Nephron progenitor cell (in vitro differentiated cells): ENCODE measurements at places on chromosomes 2 and 18.

GRCh38 chr2:176128982-176129796 lies at the start of gene HOXD8:
Gene HOXD8 (plus strand): TSS chr2:176129705. CDS start chr2:176130367, 662 bp downstream.
- DNase-seq: peak; percentile 80

DNA sequence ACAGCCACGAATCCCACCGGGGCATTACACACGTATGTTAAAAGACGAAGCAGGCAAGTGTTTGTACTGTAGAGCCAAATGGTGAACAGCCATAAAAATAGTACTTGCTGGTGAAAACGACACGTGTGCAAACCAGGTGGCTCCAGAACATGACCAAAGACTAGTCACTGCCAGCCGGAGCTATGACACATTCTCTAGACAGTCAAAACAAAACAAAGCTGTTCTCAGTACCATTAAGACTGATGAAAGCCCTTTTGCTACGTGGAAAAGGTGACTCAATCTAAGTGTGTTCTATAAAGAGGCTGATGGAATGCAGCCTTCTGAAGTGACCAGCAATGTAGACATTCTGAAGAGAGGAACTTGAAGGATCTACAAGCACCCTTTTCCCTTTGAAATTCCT lies 367.7 kb upstream of the NETO1 start:
- no peak for DNase-seq

DNA sequence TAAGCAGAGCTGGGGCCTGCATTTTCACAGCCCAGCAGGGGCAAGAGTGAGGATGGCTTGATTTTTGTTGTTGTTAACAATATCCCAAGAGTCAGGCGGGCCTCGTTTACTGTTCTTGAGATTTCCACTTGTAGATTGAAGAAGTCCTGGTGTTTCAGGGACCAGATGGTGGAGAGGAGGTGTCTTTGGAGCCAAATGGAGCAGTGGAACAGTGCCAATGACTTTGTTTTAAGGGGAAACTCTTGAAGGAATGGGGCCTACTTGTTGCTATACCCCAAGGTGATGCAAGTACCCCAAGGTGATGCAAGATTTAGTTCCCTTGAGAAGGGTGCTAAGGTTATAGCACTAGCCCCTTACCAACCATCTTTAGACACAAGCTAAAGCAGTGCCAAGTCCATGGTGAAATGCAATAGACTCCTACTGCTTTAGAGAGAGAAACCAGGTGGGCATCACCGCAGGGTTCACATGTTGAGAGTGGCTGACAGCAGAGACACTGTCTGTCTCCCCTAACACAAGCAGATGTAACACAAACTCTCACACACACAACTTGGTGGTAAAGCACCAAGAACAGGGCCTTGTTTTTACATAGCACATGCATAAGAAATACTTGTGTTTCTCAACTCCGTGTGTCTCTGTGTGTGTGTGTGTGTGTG lies 44.0 kb downstream of the HK2 start:
- no peak for DNase-seq

GRCh38 chr2:222239091-222239490 lies 59.7 kb downstream of the PAX3 start:
- DNase-seq: no peak

- no peak for DNase-seq
Observed at GRCh38 chr2:179619947-179620467, 241.4 kb downstream of the ZNF385B start.

- DNase-seq: peak; percentile 81
Observed at GRCh38 chr2:237662671-237663093, 35.3 kb downstream of the LRRFIP1 start.

DNA sequence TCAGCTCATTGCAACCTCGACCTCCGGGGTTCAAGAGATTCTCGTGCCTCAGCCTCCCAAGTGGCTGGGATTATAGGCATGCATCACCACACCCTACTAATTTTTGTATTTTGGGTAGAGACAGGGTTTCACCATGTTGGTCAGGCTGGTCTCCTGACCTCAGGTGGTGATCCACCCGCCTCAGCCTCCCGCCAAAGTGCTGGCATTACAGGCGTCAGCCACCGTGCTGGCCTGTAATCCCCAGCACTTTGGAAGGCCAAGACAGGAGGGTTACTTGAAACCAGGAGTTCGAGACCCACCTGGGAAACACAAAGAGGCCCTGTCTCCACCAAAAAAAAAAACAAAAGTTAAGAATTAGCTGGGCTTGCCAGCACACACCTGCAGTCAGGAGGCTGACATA lies 18.5 kb downstream of the USP34 start:
- DNase-seq: no peak

- DNase-seq: peak; percentile 30
Observed at GRCh38 chr2:6866275-6866671, 566 bp upstream of the CMPK2 start.

- DNase-seq: no peak
Observed at GRCh38 chr2:128420776-128421175, 102.1 kb upstream of the HS6ST1 start.

DNA sequence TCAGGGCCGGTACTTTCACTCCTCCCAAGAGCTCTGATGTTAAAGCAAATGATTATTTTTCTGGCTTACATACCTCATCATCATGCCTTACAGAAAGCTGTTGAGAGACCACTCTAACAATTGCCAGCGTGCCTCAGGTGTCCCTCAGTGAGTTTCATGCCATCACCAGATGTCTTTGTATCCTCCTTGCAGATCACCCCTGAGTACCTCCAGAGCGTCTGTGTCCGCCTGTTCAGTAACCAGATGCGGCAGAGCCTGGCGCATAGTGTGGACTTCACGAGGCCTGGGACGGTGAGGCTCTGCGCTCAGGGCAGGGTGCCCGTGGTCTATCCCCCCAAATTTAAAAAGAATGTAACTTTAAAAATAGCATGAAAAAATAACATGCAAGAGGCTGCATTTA lies 41.3 kb downstream of the ARMC9 start:
- no peak for DNase-seq

- no peak for DNase-seq
Observed at GRCh38 chr2:47062681-47063537, 92.2 kb downstream of the STPG4 start.

DNA sequence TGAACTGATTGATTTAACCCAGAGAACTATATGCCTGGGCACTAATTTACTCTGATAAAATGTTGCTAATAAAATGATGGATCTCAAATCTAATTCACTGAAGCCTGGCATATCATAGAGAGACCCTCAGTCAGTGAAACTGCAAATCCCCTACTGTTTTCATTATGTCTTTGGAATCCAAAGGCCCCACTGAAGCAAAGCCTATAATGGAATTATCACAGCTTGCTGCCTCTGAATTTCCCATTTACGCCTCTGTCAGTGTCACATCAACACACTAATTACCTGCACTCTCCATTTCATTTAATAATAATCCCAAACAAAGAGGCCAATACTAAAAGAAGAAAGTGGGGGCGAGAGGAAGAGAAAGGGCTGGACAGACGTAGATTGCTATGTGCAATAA lies 470.9 kb downstream of the MBD2 start:
- no peak for DNase-seq

DNA sequence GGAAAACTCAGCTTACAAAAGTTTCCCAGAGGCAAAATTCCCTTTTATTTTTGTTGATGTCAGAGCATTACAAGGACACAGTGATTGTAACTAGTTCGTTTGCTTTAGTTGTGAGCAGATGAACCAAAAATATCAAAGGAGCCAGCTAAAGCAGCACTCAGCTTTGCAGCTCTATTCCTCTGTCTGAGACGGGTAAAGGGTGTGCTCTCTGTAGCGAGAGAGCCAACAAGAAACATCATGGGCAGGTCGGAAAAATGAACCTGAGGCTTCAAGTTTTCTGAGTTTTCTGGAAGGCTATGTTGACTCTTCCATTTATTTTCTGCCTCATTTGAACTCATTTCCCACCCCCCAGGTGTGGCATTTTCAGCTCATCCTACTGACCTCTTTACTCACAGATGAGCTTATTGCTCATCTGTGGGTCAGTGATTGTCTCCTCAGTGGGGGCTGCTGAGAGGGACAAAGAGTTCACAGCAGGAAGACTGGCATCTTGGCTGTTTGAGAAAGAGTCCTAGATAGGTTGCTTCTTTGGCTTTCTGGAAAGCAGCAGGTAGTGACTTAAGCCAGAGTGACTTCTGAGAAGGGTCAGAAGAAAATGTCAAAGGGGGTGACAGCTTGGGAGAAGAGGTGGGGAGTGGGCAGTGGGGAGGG lies 66.6 kb upstream of the EPC2 start:
- no peak for DNase-seq

DNA sequence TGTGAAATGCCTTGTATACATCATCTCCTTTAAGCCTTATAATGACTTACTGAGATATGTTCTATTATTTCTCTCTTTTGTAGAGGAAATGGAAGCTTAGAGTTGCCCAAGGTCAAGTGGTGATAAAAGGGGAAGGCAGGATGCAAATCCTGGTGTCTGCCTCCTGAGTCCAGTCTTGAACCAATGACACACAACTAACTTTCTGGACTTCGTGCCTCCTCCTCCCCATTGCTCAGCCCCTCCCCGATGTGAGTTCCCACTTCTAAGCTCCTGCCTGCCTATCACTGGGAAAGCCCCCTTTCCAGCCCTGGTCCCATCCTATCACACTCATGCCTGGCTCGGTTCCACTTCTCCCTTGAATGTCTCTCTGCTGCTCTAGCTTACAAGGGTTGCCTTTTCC lies 6.9 kb upstream of the CTIF start:
- DNase-seq: no peak

GRCh38 chr2:199663157-199663556 lies 187.8 kb downstream of the FTCDNL1 start:
- DNase-seq: no peak

DNA sequence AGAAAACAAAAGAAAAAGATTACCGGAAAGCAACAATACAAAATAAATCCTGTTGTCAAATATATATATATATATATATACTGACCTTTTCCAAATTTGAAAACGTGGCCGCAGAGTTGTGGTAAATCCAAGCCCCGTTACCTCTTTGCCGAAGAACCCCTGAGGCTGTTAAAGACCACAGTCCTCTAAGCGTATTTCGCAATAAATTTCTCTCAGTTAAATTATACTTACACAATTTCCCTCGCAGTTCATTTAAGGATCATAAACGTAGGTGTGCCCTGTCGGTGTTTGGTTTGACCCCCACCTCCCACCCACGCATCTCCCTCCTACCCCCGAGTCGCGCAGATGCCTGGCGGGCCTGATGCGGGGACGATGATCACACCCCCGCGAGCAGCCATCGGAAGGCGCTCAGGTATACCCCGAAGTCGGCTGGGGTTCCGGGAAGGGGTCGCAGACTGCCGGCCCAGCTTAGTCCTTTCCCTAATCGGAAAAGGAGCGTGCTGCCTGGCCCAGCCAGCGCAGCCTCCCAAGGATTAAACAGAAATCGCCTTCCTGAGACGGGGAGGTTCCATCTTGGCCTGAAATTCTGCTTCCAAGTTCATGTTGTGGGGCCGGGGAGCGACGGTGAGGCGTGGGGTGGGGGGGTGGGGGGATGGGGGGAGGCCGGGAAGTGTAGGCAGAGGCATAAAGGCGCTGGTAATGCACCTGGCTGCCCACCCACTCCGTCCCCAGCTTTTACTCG lies 2.9 kb upstream of the MEIS1 start:
- DNase-seq: peak; percentile 39

- DNase-seq: no peak
Observed at GRCh38 chr2:10880586-10881321, 31.0 kb upstream of the KCNF1 start.

DNA sequence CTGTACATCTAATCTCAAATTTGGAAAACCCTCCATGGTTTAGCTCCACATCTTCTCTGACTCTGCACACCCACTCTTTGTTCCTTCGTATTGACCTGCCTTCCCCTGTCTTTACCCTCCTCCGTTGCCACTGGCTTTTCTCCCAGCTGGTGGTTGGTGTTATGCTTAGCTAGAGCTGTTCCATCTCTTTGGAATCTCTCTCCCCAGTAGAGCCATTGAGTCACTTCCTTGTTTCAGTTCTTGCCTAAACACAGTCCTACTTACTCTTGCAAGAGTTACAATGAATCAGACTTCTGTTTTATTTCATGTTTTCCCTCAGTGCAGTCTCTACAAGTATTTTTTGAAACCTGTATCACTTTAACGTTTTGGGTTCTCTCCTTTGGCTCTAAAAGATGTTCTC lies 263.9 kb downstream of the LTBP1 start:
- DNase-seq: no peak

DNA sequence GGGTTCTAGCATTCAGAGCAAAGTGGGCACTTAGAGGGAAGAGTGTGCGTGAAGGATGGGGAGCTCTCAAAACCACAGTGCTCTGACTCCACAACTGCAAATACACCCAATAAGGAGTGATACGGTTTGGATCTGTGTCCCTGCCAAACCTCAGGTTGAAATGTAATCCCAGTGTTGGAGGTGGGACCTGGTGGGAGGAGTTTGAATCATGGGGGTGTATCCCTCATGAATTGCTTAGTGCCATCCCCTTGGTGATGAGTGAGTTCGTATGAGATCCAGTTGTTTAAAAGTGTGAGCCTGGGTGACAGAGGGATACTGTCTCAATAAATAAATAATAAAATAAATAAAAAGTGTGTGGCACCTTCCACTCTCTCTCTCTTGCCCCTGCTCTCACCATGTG lies 50.3 kb upstream of the CCDC85A start:
- no peak for DNase-seq

DNA sequence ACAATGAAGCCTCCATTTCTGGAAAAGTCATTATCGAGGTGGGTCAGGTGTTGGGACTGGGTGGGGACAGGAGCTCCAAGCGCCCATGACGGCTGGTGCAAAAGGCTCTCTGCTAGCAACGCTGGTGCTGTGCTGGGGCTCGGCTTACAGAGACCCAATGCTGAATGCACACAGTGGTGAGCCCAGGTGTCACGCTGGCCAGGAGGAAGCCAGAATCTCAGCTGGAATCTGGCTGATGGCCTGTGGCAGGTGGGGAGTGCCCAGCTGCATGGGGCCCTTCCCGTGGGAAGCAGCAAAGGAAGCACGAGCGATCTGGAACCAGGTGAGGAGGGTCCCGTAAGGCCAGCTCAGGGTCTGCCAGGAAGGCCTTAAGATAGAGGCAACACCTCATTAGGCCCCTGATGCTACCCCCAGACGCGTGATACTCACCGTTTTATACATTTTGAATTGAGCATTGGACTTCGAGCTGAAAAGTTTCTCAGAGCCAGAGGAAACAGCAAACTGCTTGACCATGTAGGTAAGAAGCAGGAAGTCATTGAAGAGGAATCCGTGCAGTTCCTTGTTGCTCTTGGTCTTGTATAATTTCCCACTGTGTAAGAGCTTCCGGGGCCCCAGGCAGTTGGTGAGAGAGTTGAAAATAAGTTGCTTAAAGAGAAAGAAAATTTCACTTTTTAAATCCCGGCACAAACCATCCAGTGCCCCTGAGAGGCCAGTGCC lies 34.7 kb downstream of the FAM228A start:
- no peak for DNase-seq

- DNase-seq: no peak
Observed at GRCh38 chr2:240563951-240564560, 3.9 kb downstream of the DUSP28 start.
